ENCODE measurements at places on chromosomes 3 and 15.

DNA sequence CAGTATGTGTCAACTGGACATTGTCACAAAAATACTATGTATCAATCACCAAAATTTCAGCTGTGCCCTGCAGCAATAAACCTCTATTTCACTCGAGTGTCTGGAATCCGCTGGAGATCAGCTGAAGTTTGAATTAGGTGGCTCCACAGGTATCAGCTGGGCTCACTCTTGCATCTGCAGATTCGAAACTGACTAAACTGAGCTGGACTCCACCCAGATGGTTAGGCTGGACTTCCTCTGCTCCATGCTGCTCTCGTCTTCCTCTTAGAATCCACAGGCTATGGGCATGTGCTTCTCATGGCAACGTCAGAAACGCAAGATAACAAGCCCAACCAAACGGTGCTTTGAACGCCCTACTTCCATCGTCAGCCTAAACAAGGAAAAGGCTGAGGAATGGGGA lies 565.3 kb upstream of the ROBO2 start:
- DNase-seq, result no peak

- no peak for DNase-seq
Observed at GRCh38 chr15:47206358-47206978, 510.8 kb upstream of the SEMA6D start.

- no peak for DNase-seq
Observed at GRCh38 chr3:34296796-34297195, 498.4 kb downstream of the PDCD6IP start.

- DNase-seq, result peak; percentile 50
Observed at GRCh38 chr15:45162771-45163507, 24.8 kb downstream of the SHF start.

GRCh38 chr3:70360979-70361760 lies 48.7 kb upstream of the MDFIC2 start:
- no peak for DNase-seq

DNA sequence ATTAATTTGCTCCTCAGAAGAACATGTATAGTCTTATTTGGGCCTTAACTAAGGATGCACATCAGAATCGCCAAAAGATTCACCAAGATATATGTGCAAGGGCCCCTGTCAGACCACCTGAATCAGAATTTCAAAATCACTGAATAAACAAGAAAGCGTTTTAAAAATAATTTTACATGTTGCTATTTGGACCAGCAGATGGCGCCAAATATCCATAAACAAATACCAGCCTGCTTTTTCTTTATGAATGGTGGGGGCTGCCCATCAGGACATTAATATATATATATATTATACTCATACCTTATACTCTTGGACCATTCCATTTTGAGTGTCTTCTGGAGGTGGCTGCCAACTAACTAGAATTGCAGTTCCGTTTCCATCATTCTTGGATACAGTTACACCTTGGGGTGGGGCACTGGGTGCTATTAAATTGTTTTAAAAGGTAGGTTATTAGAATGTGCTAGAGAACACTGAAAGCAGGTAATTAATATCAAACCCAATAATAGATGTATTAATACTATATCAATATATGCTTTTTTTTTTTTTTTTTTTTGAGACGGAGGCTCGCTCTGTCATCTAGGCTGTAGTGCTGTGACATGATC lies 1108.3 kb downstream of the ROBO1 start:
- no peak for DNase-seq

DNA sequence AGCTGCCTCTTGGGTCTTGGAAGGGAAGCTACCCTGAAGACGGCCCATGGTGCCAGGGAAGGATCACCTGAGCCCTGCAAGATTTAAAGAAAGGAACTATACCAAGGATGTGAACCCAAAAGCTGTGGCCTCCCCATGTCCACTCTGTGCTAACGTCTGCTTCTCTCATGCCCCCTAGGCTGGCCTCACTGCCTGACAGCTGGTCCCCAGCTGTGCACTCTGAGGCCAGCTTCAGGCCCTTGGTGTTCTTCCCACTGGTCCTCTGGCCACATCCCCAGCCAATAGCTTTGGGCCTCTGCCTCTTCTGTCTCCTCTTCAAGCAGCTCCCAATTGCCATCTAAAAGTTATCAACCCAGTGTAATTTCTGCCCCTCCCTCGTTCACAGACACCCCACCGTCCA lies 5.2 kb upstream of the LRRK1 start:
- DNase-seq, result no peak

DNA sequence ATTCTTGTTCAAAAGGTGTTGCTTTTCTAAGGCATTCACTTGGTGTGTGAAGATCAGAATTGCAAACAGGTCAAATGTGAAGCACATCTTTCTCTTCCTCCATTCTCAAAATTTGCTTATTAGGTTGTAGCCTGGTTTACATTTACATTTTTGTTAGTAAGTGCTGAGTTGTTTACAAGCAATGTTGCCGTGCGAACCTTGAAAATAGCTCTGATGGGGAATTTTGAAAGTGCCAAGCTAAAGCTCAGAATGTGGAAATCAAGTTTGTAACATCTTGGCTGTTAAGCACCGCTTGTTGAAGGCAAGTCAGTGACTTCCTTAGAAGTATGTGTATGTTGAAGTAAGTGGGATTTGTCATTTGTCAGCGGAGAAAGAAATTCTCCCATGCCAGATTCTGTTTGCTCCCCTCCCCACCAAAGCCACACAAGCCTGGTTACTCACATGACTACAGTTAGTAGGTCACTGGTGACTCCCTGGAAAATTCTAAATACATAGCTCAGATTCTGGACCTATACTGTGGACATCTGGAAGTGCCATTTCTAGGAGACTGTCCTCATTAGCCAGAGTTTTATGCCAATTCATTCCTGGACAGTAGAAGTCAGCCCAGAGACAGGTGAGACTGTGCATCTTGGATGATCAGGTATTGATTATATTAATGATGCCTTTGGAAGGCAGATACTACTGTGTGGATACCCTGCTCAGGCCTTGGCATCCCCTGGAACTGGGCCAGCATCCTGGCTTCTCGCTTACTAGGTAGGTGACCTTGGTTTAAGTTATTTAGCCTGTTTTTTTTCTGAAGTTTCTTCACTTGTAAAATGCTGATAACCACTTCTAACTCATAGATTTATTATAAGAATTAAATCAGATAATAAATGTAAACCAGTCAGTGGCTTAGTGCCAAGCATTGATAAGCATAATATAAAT lies 390.6 kb upstream of the SEMA6D start:
- DNase-seq, result no peak

- no peak for DNase-seq
Observed at GRCh38 chr15:99345242-99345641, 94.0 kb downstream of the LRRC28 start.

DNA sequence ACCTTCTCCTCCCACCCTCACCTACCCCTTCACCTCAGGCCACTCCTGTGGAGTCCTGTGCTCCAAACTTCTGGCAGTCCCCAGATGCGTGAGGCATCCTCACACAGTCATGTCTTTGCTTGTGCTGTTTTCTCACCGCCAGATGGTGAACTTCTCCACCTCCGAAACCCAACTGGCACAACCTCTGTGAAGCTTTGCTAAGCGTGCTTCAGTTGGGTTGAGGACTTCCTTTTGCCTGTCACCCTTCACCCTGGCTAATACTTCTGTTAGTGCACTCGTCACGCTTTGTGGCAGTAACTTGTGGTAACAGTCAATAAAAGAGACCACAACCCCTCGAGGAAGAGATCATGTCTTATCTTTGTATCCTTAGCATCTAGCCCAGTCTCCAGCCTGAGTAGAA lies 42.0 kb upstream of the SKOR1 start:
- peak; percentile 64 for DNase-seq

GRCh38 chr3:12780751-12781150 lies 15.7 kb upstream of the CAND2 start:
- no peak for DNase-seq

DNA sequence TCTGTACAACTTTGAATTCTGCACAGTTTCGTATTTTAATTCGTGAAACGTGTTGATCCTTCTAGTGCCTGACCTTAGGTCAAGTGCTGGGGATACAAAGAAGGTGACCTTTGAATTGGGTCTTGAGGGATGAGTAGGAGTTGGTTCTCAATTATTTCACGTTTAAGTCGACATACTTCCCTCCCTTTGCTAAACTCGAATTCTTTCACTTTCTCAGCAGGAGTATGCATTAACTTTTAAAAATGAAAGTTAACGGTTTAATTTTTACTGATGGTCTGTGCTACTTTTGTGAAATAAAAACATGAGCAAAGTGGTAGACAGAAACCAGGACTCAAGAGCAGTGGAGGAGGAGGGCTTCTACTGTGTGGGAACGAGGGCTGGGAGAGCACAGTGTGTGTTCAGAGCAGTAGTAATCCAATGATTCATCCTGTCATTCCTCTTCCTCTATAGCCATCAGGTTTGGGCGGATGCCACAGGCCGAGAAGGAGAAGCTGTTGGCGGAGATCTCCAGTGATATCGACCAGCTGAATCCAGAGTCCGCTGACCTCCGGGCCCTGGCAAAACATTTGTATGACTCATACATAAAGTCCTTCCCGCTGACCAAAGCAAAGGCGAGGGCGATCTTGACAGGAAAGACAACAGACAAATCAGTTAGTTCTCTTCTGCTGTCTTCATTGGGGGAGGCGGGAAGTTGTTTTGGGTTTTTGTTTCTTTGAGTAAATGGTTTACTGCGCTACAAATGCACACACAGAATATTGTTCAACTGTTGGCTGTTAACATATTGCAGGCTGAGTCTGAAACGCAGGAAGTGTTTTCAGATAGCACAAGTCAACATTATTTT lies 78.6 kb upstream of the TSEN2 start:
- DNase-seq, result no peak

DNA sequence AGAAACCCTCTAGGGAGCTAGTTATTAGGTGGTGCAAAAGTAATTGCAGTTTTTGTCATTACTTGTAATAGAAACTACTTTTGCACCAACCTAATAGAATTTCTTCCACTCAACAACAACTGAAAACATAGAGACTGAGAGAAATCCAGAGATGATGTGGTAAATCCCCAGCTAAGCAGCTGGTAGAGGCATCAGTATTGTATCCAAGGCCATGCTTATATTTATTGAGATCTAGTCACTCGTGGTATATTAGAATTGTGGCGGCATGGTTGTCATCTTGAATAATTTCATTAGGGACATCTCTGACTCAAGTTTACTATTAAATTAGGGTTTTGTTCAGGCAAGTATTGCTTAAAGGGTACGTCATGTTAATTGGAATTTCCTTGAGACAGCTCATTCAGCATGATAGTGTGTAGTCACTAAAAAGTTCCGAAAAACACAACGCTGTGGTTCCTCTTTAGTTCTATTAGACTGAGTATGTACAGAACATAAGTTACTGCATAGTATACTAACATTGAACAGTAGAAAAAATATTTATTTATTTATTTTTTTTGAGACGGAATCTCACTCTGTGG lies 35.3 kb downstream of the PAK2 start:
- DNase-seq, result no peak

DNA sequence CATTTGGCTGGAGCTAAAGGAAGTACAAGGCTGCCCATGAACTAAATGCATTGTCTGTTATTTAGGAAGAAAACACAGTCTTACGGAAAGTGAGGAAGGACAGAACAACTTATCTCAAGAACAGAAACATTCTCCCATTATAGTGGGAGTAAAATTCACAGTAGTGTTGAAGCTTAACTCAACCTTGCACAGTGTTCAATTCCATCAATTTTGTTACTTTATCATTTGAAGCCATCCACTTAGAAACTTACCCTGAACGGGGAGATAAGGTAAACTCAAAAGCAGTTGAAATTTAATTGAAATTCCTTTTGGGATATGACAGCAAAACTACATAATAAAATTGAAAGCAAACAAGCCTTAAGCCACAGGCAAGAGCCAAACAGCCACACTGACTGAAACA lies 186.9 kb downstream of the PCCB start:
- DNase-seq, result no peak

DNA sequence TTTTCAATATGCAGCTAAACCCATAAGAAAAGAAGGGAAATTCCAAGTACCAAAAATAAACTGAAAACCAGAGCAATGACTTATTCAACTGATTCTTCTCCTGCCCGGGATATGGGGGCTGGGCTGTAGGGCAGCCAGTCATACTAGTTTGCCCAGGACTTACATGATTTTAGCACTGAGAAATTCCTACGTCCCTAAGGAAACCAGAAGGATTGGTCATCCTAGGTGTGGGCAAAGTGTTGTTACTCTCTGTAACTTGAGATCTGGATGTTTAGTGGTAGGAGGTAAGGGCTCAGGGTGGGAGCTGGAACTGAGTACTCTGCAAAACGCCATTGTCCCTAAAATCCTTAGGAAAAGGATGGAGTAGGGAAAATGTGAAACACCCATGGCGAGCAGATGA lies 1.2 kb upstream of the DAZL start:
- DNase-seq, result no peak

DNA sequence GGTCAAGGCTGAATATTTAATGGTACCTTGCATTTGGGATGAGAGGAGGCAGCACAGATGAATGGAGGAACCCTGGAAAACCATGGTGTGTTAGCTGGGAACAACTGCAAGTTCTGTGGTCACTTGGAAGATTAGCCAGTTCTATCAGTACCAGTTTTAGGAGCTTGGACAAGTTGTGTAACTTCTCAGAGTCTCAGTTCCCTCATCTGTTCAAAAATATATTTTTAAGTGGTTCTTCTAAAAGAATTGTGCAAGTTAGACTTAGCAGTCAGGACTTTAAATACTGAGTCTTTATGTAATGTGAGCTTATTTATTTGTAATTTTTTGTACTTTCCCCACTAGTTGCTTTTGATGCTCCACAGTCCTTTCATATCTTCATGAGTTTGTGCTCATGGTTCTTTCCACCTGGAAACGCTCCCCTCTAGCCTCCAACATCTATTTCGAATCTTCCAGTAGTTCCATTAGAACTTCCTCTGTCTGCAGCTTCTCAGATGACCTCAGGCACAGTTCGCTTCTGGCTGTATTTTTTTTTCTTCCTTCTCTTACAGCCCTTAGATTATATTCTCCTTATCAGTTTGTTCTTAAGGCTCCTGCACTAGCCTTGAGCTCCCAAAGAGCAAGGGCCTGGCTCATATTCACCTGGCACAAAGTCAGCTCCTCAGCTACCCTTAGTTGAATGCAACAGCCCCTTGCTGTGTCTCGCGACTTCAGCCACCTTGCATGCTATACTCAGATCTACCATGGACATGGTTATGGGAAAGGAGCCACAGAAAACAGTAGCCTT lies 27.1 kb downstream of the ITPR1 start:
- DNase-seq, result no peak

DNA sequence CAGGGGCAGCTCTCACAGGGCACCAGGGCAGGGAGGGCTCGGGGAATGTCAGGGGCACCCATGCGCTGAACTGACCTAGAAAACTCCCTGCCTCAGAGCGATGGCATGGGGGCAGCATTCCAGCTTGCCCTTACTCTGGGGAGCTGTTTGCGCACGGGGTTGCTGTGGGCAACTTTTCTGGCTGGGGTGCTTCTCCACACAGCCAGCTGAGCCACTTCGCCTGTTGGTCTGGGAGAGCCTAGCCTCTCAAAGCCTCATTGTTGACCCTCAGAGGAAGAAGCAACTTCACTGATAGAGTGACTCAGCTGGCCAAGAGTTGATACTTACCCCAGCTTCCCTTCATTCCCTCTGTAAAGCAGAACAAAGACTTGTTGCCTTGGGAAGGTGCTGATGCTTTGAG lies 42.6 kb upstream of the MRPS22 start:
- no peak for DNase-seq

- no peak for DNase-seq
Observed at GRCh38 chr3:14413381-14414071, 11.1 kb downstream of the SLC6A6 start.

- DNase-seq, result no peak
Observed at GRCh38 chr3:139202959-139203349, 140.9 kb upstream of the MRPS22 start.

GRCh38 chr3:39869890-39870289 lies 60.5 kb downstream of the MYRIP start:
- DNase-seq, result no peak

- no peak for DNase-seq
Observed at GRCh38 chr15:49815526-49815925, 194.7 kb downstream of the DTWD1 start.

- DNase-seq, result no peak
Observed at GRCh38 chr3:179943117-179943880, 93.4 kb downstream of the PEX5L start.

Measured in CD4-positive, alpha-beta memory T cell (primary cell).